ENCODE measurements at places on chromosomes 16 and 17.

GRCh38 chr17:34993031-34993430, 12.7 kb downstream of the LIG3 start:
- no peak for DNase-seq

- DNase-seq = peak; percentile 99
Measured at GRCh38 chr16:740764-741505, at the start of gene CIAO3. Gene CIAO3 (minus strand): TSS chr16:740997. CDS start chr16:740985, 12 bp downstream.

DNA sequence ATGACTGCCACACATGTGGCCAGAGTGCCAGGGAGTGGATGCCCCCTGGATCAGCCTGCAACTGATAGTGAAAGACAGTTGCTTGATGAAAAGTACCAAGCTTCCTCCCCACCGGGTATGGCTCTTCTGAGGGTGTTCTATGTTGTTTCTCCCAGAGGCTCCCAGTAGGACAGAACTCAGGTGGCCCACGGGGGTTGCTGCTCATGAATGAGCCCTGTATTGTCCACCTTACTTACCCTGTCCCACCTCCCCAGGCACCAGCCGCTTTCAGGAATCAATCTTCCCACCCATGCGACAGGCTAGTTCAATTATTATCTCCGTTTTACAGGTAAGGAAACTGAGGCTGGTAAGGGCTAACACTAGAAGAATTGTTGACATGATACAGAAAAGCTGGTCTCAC, 34.9 kb upstream of the RGS9 start:
- DNase-seq = no peak

DNA sequence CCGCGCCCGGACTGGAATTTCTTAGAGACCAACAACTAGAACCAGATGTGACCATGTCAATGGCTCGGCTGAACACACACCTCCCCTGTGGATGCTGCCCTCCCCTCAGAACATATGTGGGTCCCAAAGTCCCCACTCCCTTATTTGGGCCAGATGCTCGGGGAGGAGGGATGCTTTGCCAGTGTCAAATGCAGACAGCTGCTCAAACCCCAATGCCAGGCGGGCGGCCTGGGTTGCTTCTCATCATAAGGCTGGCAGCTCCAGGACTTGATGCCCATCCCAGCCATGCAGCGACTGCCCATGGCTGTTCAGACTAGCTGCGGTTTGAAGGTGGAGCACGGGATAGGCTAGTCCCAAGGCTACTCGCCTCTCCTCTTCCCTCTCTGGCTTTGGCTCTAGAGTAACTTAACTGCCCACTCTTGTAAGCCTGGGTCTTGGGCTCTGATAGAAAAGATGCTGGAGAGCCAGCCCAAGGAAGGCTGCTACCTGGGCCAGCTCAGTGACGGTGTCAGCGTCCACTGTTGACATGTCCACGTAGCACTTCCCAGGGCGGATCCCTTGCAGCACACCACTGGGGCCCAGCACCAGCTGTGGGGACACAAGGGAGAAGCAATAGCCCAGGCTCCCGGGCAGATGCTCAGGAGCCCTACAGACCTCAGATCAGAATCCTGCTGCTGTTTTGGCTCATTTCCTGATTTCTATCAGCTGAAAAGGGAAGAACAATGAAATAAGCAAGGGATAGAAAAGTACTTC, 11.0 kb upstream of the ROGDI start:
- no peak for DNase-seq

DNA sequence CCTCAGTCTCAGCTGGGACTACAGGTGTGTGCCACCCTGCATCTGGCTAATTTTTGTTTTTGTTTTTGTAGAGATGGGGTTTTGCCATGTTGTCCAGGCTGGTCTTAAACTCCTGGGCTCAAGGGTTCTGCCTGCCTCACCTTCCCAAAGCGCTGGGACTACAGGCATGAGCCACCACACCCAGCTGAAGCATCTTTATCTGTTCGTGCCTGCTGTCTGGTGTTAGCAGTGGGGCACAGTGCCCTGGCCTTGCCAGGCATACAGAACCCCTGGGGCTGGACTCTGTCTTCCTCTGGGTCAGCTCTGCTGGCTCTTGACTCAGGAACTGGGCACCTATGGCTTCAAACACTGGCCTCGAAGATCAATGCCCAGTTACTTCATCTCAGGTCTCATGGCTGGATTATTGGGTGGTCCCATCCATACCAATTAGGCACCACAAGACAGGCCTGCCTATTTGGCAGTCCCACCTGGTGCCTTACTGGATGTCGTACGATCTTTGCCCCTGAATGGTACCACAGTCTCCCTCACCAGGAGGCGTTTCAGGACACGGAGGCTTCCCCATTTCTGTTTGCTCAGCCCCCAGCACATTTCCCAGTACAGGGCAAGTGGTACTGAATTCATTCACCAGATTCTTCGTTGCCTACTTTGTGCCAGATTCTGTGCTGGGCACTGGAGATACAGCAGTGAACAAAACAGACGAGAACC, 99.3 kb downstream of the RAB11FIP4 start:
- no peak for DNase-seq

DNA sequence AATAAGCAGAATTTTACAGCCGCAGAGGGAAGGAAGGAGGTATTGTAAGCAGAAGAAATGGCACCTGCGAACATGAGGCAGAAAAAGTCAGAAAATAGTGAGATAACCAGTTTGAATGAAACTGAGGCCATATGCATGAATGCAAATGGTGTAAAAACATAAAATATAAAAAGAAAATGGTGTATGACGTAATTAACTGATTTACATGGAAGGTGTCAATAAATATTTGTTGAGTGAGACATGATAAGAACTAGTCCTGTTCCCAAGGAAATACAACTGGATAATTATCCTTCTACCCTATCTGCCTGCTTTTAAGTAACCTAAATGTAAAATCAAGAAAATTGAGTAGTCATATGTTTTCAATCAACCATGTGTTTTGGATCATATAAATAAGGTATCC, 178.1 kb upstream of the TOX3 start:
- DNase-seq = no peak

GRCh38 chr17:53749178-53749577, 73.5 kb upstream of the KIF2B start:
- DNase-seq = no peak

DNA sequence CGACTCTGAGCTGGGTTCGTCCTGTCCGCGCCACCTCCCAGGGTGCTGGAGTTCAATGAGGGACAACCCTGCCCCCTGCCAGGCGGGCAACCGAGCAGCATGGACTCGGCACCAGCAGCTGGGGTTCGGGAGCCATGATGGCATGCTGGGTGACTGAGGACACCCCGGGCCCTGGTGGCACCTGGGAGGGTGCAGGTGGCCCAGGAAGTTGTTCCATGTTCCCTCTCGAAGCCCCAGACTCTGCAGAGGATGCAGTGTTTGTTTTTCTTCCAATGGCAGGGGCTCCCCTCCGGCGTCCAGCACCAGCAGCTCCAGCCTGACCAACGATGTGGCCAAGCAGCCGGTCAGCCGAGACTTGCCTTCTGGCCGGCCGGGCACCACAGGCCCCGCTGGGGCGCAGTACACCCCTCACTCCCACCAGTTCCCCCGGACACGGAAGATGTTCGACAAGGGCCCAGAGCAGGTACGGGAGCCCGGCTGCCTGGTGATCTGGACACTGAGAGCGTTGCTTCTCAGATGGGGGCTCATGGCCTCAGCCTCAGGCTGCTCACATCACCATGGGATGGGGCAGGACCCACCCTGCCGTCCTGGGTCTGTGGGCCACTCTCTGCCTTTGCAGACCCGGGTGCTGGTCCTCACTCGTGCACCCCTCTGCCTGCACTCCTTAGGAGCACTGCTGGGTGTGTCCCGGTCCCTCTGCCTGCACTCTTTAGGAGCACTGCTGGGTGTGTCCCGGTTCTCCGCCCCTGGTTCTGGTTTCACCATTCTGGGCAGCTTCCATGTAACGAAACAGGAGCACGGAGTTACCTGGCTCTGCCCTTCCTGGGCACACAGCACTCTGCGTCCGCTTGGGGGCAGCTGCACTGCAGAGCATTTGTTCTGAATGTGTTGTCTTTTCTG, 68.2 kb upstream of the CHMP6 start:
- DNase-seq = no peak

DNA sequence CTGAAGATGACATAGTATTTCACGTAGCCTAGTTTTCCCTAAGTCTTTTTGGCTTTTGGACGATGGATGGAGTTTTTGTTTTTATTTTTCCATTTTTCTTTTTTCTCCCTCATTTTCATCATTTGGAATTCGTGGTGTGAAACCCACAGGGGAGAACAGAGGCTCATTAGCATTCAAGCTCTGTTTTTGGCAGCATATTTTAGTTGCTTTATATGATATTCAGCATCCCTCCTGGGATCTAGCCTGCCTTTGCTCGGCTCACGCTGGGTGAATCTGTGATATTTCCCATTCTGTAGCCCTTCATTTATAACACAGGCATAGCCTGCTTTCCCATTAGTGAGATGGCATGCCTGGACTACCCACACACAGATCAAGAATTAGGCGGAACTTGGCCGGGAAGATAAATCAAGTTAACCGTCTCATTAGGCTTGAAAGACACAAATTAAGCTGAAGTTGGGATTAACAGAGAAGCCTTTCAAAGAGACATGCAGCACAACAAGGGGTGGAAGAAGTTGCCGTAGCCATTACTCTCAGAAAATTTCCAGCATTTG, 20.1 kb upstream of the CLEC19A start:
- DNase-seq = no peak

- no peak for DNase-seq
Measured at GRCh38 chr16:85844169-85844481, 44.6 kb downstream of the COX4I1 start.

- no peak for DNase-seq
Measured at GRCh38 chr16:65672960-65673359, 551.1 kb upstream of the CDH11 start.

GRCh38 chr17:60154616-60155426, 5.0 kb downstream of the CA4 start:
- DNase-seq = no peak

- no peak for DNase-seq
Measured at GRCh38 chr16:81707411-81708265, 71.5 kb upstream of the PLCG2 start.

- DNase-seq = no peak
Measured at GRCh38 chr16:90032674-90033331, 13.5 kb upstream of the DBNDD1 start.

DNA sequence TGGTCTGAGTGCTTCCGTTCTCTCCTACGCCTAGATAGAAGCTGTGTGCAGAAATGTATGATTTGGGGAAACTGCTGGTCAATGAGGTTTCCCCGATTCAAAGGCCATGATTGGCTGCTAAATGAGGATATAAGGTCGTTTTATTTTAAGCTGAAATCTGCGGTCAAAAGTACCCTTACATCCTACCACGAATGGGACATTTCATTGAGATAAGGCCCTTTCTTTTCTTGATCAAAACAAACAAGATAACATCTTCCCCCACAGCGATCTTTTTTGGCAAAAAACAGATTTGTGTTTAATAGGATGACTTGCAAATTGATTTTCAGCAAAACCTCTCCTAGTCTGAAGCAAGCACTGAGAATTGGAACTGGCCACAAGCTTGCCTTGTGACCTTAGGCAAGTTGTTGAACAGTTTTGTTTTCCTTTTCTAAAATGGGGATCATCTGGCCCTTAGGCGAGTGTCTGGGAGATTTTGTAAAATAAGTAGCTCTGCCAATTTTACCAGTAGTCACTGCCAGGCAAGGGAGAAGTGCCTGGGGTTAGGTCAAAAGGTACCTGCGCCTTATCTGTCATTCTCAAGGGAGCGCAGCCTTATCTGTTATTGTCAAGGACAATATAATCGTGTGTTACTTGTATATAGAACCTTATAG, 635 bp downstream of the SCPEP1 start:
- no peak for DNase-seq

DNA sequence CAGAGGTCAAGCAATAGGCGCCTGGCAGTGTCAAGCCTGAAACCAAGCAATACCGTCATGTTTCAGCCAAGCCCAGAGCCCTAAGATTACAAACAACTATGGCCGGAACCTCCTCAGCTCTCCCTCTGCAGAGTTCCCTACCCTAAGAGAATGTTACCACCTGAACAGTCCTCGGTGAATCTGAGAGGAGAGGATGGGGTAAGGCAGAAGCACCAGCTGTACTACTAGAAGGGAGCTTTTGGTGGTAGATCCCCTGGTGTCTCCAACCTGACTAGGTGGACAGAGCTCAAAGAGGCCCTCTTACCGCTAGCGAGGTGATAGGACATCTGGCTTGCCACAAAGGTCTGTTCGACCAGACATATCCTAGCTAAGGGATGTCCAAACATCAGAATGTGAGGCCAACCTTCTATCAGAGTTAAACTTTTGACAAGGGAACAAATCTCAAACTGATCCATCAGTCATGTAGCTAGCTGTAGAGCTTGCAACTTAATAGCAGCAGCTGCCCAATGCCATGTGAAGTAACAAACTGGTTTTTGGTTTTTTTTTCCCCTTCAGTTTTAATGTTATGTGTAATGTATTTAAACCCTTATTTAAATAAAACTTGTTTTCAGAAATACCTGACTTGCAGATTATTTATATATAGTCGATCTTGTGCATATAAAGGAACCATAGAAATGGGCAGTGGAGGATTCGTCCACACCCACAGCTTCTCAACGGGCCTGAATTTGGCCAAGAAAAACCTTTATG, 2.5 kb downstream of the EIF1 start:
- no peak for DNase-seq

GRCh38 chr16:73882651-73883050, 414.0 kb upstream of the PSMD7 start:
- no peak for DNase-seq

DNA sequence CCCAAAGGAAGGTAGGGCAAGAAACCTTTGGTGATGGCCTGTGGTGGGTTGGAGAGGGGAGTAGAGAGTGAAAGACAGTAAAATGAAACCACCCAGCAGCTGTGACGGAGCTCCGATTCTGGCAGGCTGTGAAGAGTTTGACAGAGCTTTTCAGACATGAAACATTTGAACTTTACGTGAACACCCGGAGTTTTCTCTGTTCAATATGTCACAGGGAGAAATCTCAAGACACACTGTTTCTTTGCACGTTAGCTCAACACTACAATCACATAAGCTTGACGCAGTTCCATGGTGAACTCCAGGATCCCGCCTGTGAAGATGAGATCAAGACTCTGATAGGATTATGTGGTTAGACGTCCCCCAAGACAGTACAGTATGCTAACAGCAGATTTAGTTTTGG, 79.6 kb upstream of the CDH11 start:
- no peak for DNase-seq

DNA sequence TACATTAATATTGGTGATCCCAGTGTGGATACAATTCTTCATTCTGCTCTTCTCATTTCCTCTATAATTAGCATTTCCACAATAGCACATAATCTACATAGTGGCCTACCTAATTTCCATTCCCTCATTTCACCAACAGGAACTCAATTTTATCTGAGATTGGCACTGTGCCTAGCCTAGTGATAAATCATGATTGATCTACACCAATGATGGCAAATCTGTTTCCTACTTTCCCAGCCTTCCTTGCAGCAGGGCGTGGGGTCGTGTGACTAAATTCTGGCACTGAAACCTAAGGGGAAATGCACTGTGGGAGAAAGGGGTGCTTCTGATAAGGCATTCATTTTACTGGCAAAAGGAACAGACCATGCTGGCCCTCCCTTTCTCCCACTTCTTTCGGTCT, 66.6 kb upstream of the TOM1L1 start:
- no peak for DNase-seq
